Skin of body (tissue), 3 donors: ENCODE measurements at places on chromosomes 3 and 15. TPM values are rescaled to one million over a fixed set of nuclear protein-coding genes. Genes with fewer than 3 reads are reported as not detected.

The GRAMD2A gene
- total RNA-seq, result 0.39 TPM

The DNAH12 gene
- 2.1 TPM for total RNA-seq

The CFAP92 gene
- total RNA-seq, result 0.30 TPM

The RLBP1 gene
- not detected for total RNA-seq

DNA sequence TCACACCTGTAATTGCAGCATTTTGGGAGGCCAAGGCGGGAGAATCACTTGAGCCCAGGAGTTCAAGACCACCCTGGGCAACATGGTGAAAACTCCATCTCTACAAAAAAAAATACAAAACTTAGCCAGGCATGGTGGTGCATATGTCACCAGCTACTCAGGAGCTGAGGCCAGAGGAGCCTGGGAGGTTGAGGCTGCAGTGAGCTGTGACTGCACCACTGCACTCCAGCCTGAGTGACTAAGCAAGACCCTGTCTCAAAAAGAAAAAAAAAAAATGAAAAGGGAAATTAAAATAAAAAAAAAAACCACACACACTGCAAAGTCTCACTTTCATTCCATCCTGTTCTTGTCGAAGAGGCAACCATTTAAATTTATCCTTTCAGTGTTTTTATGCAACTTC lies 100.8 kb upstream of the PIAS1 start:
- no peak for DNase-seq

DNA sequence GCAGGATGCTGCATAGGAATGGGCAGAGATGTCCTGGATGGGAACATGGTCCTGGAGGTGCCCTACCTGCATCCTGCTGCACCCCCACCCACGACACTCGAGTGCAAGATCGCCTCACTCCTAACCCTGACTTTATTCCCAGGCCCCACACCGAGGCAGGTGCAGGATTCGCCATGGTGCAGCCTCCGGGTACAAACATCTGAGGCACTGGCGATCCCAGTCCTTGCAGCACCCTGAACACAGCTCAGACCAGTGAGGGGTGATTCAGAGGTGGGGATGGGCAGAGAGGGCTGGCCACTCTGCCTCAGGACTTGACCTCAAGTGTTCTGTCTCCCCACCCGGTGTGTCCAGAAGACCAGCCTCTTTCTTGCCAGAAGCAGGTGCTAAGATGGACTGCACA lies 49.1 kb downstream of the KLF13 start:
- DNase-seq, result no peak
